G401 (cell line): ENCODE measurements at places on chromosomes 4 and X.

GRCh38 chr4:141638230-141638629, 1.8 kb downstream of the IL15 start:
- no peak for DNase-seq

GRCh38 chrX:46991664-46992063, 79.4 kb downstream of the JADE3 start:
- DNase-seq, result no peak

DNA sequence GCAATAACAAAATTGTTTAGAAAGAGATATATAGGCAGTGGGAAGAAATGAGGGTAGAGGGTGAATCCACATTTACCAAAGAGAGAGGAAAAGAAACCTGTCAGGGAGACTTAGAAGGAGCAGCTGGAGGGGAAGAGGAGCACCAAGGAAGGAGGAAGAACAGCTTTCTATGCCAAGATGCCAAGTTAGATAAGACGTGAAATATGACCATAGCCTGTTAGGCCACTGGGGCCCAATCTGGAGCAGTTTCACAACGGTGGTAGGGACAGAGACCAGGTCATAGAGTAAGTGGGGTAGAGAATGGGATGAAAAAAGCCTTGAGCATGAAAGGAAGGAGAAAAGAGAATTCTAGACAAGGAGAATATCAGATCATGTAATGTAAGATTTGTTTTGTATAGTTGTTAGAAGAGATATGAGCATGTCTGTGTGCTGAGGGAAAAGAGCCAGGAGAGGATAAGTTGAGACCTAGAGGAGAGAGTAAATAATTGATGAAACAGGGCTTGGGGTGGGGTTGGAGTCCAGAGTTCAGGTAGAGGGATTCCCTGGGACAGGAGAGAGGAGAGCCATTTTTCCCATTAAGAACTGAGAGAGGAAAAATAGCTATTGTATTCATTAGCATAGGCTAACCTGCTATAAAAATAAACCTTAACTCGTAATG, 4.4 kb upstream of the SOWAHB start:
- no peak for DNase-seq

- DNase-seq, result no peak
Observed at GRCh38 chr4:142150483-142150882, 514.1 kb downstream of the IL15 start.

DNA sequence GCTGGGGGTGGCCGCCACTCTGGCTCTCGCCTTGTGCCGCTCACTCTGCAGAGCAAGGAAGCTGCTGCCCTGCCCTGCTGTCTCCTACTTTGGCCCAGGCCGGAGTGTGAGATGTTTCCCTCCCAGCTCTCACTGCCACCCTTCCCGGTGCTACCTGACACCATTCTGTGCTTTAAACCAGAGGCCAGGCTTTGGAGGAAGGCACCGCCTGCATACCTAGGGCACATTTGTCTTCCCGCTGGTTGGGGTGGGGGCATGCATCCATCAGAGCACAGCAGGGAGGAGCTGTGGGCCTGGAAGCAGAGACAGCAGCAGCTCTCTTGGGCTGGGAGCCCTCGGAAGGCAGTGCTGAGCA, 96.9 kb upstream of the PSAPL1 start:
- no peak for DNase-seq

DNA sequence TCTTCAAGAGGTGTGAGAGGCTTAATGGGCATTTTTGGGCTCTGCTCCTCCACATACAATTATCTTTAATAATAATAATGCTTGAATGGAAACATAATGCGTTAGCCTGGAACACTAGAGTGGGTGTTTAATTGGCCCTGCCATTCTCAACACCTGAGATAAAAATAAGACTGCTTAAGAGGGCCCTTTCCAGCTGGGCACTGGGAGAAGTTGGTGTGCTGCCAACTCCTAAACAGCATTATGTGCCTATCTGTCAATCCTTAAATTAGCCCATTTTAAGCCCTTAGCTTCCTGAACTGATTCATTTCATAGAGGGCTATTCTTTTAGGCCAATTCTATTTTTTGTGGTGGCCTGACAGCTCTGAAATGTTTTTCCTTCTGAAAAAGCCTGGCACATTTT, 211.1 kb upstream of the ZIC3 start:
- peak; percentile 51 for DNase-seq

DNA sequence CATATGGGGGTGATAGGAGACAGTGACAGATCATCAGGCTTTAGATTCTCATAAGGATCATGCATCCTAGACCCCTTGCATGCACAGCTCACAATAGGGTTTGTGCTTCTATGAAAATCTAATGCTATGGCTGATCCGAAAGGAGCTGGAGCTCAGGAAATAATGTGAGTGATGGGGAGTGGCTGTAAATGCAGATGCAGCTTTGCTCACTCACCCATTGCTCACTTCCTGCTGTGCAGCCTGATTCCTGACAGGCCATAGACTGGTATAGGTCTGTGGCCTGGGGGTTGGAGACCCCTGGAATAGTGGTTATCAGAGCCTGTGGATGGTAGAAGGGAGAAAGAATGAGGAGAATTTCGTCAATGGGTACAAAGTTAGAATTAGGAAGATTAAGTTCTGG, 2751.1 kb downstream of the ARAP2 start:
- no peak for DNase-seq

GRCh38 chr4:47478804-47479203, 6.3 kb upstream of the ATP10D start:
- DNase-seq, result no peak

DNA sequence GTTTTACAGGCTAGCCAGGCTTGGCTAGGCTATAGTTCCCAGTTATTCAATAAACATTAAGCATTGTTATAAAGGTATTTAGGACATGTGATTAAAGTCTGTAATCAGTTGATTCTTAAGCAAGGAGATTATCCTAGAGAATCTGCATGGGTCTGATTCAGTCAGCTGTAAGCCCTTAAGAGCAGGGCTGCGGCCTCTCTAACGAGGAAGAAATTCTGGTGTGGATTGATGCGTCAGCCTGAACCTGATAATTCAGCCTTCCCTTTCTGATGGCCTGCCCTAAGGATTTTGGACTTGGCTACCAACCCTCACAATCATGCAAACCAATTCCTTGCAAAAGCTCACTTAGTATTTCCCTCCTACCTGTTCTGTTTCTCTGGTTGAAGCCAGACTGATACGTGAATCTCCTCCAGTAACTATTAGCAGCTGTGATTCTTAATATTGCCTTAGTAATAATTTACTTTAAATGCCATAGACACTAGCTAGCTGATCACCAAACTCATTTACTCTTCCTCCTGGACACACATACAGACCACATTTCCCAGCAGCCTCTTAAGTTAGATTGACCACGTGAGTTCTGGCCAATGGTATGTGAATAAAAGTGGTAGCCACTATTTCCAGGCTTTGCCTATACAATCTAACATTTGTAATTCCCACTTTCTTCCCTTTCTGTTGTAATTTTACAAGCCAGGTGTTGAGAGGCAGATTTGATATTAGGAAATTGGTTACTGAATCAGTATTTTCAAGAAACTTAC, 678.0 kb upstream of the INTU start:
- DNase-seq, result no peak

GRCh38 chr4:185573651-185574199, 38.4 kb upstream of the PDLIM3 start:
- DNase-seq, result no peak

- no peak for DNase-seq
Observed at GRCh38 chr4:147325571-147325981, 155.3 kb upstream of the EDNRA start.

- DNase-seq, result no peak
Observed at GRCh38 chrX:121191779-121192178, 144.4 kb downstream of the GLUD2 start.

DNA sequence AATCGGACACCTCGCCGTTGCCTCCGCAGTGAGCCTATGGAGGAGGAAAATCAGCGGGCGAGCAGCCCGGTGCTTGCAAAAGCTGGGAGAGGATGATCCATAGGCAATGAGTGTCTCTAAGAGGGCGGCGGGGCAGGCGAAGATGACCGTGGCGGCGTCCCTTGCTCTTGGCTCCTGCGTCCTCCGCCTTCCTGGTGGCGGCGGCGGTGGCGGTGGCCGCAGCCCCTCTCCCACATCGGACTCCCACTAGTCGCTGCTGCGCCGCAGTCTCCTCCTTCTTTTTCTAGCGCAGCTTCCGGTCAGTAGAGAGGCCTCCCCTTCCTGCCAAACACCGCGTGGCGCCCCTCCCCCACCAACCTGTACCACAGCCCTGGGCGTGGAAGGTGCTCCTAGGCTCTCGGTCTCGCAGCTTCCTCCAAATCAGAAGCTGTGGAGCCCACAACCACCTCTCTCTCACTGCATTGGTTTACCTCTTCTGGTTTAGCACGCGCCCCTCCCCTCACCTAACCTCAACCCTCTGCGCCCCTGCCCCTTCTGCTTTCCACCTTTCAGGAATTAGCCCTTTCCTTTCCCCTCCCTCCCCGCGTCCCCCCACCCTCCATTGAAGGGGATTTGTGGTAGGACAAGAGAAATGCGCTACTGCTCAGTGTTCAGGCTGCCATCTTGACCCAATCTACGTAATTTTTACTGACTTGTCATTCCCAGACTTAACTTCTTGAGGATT, at the start of gene SPIN3:
Gene SPIN3 (minus strand): TSS at position 271 of the 724 bp plus-strand sequence. CDS start 594 bp downstream, outside the sequence.
- peak; percentile 90 for DNase-seq

- no peak for DNase-seq
Observed at GRCh38 chr4:150008546-150008945, 69.7 kb upstream of the DCLK2 start.

- DNase-seq, result no peak
Observed at GRCh38 chr4:79852305-79852730, 220.7 kb downstream of the ANTXR2 start.

DNA sequence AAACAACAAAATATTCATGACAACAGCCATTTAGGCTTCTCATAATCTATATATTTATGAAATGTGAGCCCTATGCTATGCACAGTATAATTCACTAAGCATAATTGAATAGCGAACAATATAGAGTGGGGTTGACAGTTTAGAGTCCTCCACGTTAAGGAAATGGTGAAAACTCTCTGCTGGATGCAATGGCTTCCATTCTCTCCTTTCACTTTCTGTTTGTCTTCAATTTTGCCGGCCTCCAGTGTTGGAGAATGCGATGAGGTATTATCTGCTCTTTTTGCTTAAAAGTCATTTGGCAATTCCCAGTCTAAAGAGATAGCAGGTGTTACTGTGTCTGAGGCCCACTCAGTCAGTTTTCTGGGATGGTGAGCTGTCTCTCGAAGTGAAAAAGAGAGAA, 52.1 kb downstream of the NPY5R start:
- DNase-seq, result no peak

DNA sequence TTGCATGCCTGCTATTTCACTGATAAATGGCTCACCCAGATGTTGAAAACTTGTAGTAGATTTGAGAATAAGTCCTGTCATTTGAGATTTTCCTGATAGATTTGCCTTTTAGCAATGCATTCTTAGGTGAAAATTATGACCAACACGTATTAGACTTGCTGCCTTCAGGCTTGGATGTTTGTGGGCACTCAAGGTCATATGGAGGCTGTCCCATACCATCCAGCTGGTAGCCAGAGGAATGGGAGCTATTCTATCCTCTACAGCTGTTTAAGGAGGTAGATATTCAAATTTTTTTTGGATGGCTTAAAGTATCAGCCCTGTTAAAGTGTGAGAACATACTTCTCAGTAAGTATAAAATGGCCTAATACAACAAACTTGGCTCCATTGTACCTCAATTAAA, 34.7 kb downstream of the RTL3 start:
- no peak for DNase-seq

DNA sequence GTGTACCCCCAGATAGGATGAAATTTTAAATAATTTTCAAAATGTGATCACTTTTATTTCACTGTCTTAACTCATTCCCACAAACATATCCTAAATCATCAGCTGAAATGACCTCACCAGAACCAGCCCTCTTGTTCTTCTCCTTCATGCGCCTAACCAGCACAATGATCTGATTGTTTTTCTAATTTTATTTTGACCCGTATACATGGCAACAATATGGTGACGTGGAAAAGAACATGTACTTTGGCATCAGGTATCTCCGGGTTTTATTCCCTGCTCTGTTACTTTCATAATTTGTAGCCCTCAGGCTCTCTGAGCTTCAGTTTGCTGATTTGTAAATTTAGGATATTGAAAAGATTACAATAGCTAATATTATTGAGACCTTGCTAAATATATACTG, 562.4 kb upstream of the ZFP42 start:
- DNase-seq, result no peak

DNA sequence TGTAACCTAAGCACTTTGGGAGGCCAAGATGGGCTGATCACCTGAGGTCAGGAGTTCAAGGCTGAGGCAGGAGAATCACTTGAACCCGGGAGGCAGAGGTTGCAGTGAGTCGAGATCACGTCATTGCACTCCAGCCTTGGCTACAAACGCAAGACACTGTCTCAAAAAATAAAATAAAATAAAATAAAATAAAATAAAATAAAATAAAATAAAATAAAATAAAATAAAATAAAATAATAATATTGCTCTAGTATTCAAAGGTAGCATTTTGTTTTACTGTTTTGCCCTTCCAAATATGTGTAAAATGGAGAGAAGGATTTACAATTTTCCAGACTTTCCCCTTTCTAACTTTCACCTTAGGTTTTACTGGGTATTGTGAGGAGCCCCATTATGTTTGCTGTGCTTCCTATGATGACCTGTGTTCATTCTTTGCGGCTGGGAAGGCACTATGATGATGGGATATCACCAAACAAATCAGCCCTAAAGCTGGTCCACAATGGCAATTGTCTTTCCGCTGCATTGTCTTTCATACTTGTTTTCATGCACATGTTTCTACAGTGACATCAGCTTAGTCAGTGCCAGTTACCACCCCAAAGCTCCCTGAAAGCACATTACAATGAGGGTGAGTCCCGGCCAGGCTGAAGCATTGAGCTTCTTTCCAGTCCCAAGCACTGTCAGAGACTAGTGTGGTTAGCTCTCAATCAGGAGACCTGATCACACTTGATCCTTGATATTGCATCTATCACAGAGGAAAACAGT, 50.8 kb downstream of the DTHD1 start:
- no peak for DNase-seq

- no peak for DNase-seq
Observed at GRCh38 chrX:149476513-149476912, 28.6 kb downstream of the IDS start.

DNA sequence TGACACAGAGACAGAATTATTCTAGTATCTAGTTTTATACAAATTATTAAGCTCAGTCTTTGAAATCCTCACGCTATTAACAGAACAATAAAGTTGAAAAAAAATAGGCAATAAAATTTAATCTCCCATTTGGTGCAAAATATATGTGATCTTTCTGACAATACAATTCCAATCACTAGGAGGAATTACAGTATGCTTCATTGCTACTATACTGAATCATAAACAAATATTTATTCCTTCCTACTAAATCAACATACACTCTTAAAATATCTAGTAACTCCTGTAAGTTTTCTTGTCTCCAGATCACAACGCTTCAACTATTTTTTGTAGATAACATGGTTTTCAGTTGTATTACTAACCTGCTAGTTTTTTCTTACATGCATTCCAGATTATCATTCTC, 45.7 kb downstream of the KLHL8 start:
- DNase-seq, result no peak

- DNase-seq, result no peak
Observed at GRCh38 chrX:38282049-38282448, 45.3 kb downstream of the RPGR start.

- DNase-seq, result peak; percentile 8
Observed at GRCh38 chr4:127623797-127624083, 9.0 kb upstream of the INTU start.
